ENCODE measurements at places on chromosomes 3 and 15.

GRCh38 chr3:97970156-97970555, 2.1 kb downstream of the RIOX2 start:
- no peak for DNase-seq

DNA sequence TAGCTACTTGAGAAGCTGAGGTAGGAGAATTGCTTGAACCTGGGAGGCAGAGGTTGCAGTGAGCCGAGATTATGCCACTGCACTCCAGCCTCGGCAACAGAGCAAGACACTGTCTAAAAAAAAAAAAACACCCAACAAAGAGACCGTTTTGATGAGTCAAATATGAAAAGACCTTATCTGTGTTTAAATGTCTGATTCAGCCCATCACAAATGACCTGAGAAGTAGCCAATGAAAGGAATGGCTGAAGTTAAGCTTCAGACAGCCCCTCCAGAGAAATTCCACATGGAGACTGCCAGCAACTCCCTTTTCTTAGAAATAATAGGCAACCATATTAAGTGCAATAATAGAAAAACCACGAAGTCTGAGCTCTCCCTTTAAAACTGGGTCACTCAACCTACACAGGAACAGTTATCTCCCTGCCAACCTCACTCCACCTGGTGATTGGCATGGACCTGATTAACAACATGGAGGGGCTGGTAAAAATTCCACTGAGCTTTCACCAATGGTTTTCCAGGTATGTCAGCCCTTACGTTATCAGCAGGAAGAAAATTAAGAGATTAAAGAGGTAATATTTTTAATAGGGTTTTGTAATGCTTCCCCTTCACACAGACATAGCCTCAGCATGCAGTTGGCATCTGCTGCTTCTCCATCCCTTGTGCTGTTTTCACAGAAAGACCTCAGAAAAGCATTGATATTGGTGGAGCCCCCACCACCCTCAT, 238.1 kb upstream of the STT3B start:
- no peak for DNase-seq

- DNase-seq, result no peak
Observed at GRCh38 chr3:111979434-111980038, 710 bp downstream of the ABHD10 start.

- no peak for DNase-seq
Observed at GRCh38 chr3:155519078-155519477, 225.6 kb upstream of the STRIT1 start.

- no peak for DNase-seq
Observed at GRCh38 chr3:113268942-113269341, 57.6 kb downstream of the BOC start.

GRCh38 chr15:29773816-29774215, 48.5 kb downstream of the TJP1 start:
- no peak for DNase-seq

DNA sequence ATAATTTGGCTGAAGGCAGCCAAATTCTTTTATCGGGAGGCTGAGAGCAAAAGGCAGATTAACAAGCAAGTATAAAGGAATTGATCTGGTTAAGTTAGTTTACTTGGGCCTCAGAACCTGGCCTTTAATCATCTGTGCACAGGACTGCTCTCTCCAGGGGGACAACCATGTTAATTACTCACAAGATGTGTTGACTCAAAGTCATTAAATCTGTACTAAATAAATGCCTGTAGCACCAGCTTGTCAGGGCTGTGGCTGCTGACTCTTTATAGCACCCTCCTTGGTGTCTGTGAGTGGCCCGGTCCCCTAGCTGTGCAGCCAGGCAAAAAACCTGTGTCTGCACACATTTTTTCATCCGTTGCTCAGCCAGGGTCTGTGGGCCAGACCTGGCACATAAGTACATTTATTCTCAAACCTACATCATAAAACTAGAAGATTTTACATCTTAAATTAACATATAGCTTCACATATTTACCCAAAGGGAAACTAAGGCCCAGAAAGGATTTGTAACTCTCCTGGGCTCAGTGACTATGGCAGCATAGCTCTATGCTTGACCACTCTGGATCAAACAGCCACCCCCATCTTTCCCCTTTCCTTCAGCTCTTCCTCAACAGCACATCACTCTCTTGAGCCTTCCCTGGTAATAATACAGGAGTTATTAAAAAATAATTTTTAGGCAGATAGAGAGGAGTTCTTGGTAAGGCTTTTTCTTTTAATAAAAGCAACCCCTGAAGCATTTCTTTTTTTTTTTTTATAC, 51.4 kb downstream of the NCEH1 start:
- DNase-seq, result no peak

DNA sequence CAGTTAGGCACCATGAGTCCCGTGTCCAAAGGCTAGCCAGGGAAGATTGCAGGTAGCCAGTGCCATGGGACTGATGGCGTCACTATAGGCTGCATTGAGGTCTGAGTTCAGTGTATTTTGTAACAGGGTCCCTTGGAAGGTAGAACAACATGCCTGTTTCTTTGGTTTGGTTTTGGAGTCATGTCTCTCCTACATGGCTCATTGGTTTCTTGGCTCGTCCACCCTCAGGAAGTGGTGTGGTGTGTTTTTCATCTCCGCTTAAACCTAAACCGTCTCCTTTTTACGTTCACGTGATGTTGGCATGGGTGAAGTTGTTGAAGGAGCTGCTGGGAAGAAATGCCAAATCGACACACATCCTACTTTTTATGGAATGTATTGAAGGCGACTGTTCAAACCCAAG, 71.6 kb downstream of the FLNB start:
- no peak for DNase-seq

- DNase-seq, result no peak
Observed at GRCh38 chr3:25090698-25091453, 337.2 kb upstream of the RARB start.

- DNase-seq, result no peak
Observed at GRCh38 chr3:98012979-98013378, 22.1 kb downstream of the GABRR3 start.

- DNase-seq, result no peak
Observed at GRCh38 chr3:36988356-36988755, 4.6 kb downstream of the EPM2AIP1 start.

GRCh38 chr3:197226179-197226578, 72.2 kb downstream of the DLG1 start:
- DNase-seq, result no peak

GRCh38 chr3:12273045-12273695, 15.7 kb upstream of the PPARG start:
- no peak for DNase-seq

GRCh38 chr3:125462722-125463299, 57.2 kb downstream of the SNX4 start:
- no peak for DNase-seq

DNA sequence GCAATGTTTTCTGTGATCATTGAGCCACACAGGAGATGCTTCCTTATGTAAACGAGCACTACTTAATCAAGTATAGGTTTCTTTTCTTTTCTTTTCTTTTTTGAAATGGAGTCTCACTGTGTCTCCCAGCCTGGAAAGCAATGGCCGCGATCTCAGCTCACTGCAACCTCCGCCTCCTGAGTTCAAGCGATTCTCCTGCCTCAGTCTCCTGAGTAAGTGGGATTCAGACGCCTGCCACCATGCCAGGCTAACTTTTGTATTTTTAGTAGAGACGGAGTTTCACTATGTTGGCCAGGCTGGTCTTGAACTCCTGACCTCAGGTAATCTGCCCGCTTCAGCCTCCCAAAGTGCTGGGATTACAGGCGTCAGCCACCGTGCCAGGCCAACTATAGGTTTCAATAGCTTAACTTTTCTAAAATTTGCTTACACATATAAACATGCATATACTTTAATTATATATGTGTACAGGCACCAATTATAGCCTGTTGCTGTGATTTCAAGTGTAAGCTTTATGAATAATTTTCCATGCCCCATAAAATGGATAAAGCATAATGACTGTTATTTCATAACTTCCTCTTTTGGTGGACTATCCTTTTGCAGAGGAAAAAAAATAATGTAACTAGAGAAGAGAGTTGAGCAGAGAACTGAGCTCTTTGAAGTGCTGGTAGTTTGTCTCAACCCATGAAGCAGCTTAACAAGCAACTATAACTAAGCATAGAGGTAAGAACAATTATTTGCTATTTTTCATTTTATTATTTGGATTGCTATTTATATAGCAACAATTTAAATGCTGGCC, 24.8 kb upstream of the MBNL1 start:
- no peak for DNase-seq

GRCh38 chr3:192467230-192468140, 259.9 kb downstream of the FGF12 start:
- peak; percentile 31 for DNase-seq

- DNase-seq, result no peak
Observed at GRCh38 chr3:186653080-186653707, 12.6 kb upstream of the HRG start.

GRCh38 chr3:196355668-196356067, 17.5 kb upstream of the TM4SF19 start:
- DNase-seq, result no peak

- DNase-seq, result no peak
Observed at GRCh38 chr3:78791753-78792152, 976.0 kb downstream of the ROBO1 start.

GRCh38 chr3:40224796-40225515, 84.6 kb upstream of the EIF1B start:
- no peak for DNase-seq

DNA sequence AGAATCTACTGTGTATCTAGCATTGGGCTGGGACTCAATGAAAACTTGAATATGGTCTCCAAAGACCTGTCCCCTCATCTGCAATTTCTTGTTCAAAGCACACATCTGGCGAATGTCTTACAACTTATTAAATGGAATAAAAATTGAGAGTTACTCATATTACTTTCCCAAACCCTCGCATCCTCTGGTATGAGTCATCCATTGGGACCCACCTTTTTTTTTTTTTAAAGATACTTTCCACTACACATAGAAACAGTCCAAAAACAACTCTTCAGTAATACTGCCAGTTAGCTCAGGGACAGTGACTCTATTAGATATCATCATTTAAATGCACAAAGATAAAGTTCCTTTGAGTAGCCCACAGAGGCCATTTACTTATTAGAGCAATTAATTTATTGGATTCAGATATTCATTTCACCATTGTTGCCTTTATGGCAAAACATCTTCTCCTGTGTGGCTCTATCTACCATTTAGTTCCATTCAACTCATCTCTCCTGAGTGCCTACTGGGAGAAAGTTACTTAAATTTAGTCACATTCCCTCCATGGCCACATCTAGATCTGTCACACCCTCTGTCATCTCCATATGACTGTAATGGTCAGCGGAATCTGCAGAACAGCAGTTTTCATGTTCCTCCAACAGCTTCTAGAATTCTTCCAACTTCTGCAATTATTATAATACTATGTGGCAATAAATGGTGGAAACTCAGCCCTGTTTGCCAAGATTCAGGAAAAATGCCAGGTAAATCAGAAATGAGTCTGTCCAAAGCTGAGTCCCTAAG, 77.9 kb upstream of the ARHGEF3 start:
- DNase-seq, result no peak

- DNase-seq, result no peak
Observed at GRCh38 chr3:127598841-127599570, 795 bp downstream of the MCM2 start.

- no peak for DNase-seq
Observed at GRCh38 chr3:197339841-197340520, 41.6 kb upstream of the DLG1 start.

DNA sequence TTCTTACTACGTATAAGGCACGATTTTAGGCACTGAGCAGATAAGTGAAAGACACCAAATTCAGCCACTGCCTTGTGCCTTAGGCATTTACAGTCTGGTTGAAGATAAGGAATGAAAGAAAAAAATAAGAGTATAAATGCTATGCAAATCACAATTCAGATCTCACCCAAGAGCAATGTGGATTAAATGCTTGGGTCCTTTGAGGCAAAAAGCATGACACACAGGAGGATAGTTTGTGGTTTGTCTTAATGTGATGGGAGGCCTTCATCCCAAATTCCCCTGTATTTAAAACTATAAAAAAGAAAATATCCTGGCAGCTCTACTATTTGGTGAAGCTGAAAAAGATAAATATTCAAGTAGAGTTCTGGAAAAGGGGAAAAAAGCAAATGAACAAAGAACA, 79.8 kb downstream of the TGFBR2 start:
- DNase-seq, result no peak

DNA sequence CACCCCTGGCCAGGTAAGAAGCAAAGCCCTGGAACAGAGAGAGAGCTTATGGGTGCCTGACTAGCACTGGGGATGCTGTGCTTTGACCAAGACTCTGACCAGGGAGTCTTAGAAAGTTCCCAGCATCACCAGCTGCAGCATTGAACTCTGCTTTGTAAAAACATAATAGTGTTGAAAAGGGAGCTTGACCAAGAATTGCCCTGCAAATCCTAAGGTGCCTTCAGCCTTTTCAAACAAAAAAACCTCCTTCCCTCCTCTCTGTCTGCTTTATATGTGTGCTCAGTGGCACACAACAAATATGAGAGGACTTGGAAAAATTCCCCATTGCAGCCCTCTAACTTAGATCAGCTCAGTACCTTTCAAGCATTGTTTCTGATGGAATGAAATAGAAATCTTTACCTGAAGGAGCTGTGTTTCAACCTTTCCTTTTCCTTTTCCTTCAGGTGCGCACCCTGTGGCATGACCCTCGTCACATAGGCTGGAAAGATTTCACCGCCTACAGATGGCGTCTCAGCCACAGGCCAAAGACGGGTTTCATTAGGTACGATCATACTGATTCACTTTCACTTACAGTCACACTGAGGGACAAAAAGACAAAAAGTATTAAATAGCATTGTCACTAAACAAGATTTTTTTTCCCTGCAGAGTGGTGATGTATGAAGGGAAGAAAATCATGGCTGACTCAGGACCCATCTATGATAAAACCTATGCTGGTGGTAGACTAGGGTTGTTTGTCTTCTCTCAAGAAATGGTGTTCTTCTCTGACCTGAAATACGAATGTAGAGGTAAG, 13.0 kb downstream of the THBS1 start:
- DNase-seq, result no peak

DNA sequence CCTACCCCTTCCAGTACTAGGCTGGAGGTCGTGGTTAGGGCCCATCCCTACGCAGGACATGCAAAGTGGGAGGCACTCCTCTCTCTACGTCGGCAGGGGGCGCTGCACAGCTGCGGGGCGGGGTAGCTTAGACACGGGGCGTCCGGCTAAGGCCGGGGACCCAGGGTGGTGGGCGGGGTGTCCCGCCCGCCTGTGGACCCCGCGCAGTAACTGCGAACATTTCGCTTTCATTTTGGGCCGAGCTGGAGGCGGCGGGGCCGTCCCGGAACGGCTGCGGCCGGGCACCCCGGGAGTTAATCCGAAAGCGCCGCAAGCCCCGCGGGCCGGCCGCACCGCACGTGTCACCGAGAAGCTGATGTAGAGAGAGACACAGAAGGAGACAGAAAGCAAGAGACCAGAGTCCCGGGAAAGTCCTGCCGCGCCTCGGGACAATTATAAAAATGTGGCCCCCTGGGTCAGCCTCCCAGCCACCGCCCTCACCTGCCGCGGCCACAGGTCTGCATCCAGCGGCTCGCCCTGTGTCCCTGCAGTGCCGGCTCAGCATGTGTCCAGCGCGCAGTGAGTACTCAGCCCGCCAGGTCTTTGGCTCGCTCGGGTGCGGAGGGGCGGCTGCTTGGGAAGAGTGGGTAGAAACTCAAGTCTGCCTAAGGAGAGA, at the start of gene IL12A:
Gene IL12A (plus strand): TSS at position 219 of the 655 bp plus-strand sequence.
- peak; percentile 75 for DNase-seq

- DNase-seq, result no peak
Observed at GRCh38 chr15:58505581-58505980, 73.8 kb downstream of the LIPC start.
